ENCODE measurements at places on chromosomes 5 and 9.

- no peak for DNase-seq
These were observed 189.1 kb upstream of the IL12B start for GRCh38 chr5:159519365-159519764.

DNA sequence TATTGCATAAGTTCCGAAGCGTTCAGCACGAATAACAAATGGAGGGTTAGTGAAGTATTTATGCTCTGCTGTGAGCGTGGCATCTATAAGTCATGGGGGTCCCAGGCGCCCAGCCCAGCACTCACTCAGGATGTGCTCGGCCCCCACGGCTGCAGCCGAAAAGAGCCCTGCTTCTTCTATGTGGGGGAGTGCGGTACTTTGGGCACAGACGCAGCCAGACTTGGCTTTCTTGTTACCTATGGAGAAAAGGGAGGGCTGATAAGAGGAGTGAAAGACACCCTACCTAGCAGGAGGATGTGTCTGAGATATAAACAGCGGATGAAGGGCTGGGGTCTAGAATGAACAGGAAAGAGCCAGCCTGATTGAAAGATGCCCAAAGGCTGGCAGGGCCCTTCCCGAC is 51.4 kb downstream of the MRPL36 start:
- no peak for DNase-seq

DNA sequence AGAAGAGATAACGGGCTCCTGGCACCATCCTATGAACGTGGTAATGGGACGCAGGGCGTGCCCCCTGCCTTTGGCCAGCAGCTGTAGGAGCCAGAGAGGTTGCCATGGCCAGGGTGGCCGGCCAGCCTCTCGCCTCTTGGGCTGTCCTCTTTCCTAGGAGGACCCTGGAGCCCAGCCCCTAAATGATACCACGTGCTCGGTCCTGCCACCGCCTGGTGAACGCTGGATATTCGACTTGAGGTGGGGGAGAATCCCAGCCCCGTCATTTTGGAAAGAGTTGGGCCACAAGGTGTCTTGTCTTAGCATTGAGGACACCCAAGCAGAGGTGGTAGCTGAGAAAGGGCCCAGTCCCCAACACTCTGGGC is 391 bp upstream of the NRG2 start:
- peak; percentile 13 for DNase-seq

GRCh38 chr5:448061-448765 is 5.2 kb downstream of the EXOC3 start:
- no peak for DNase-seq

- no peak for DNase-seq
These were observed 4.4 kb downstream of the IL31RA start for GRCh38 chr5:55855509-55855908.

GRCh38 chr9:25904701-25905100 is 226.5 kb upstream of the TUSC1 start:
- DNase-seq: no peak

DNA sequence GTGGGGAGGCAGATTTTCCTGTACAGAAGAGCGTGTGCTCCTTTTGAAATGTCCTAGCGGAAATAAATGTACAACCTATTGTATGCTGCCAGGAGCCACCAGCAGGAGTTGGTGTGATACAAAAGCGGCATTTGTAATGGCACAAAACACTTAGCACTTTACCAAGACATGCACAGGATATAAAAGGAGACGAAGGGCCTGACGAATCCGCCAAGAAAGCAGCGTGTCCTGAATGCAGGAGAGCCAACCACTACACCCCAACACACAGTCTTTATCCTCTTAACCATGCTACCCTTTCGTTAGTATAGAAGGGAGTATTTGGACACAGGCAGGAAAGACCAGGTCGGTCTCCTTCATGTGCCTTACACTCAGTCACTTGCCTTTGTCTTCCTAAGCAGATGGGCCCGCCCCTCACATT is 218.1 kb downstream of the TRIM32 start:
- no peak for DNase-seq

DNA sequence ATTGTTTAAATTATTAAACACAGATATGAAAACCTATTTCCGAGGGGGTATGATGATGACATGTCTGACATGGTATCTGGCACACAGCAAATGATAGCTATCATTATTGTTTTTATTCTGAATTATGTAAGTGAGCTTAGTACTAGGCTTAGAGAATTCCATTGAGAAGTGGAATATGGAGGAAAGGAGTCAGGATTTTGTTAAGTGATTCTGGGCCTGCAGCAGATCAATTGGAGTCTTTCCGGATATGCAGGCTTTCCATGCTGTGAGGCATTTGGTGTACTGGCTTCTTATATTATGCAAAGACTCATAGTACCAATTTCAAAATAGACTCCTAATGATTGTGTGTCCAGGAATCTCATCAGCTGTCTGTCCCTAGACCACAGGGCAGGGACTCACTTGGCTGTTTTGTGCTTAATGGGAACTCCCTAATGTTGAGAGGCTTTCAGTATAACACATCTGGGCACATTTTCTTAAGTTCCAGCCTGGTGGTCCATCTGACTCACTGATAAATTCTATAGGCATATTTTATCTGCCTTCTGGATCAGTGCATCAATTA is 180.0 kb upstream of the KLF9 start:
- DNase-seq: no peak
